ENCODE measurements at places on chromosomes 2 and 18.

DNA sequence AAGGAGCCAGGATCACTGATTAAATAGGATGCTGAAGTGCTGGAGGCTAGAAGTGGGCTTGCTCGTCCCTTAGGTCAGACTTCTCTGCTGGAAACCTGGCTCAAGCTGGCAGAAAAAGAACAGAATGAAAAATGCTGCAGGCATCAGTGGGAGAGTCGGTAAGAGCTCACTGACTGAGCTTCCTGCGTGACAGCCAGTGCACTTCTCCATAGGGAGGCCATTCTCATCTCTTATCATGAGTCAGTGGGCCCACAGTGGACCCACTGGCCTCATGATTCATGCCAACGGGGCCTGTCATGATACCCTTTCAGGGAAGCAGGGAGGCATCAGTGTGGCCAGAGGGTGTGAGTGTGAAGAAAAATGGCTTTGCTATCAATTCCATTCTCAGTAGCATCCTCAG, 498.2 kb downstream of the PTPRM start:
- no peak for DNase-seq

GRCh38 chr18:45108754-45109153, 428.1 kb downstream of the SETBP1 start:
- DNase-seq = no peak

- DNase-seq = no peak
Observed at GRCh38 chr2:235463893-235464292, 29.9 kb upstream of the AGAP1 start.

GRCh38 chr18:28189400-28190239, 12.7 kb upstream of the CDH2 start:
- no peak for DNase-seq

- DNase-seq = no peak
Observed at GRCh38 chr2:201148434-201148990, 32.5 kb downstream of the CFLAR start.

GRCh38 chr2:237096911-237097310, 11.2 kb downstream of the COPS8 start:
- no peak for DNase-seq

GRCh38 chr2:160201849-160202539, 1.9 kb upstream of the ITGB6 start:
- no peak for DNase-seq

- DNase-seq = no peak
Observed at GRCh38 chr18:58547864-58548263, 81.0 kb downstream of the ALPK2 start.

DNA sequence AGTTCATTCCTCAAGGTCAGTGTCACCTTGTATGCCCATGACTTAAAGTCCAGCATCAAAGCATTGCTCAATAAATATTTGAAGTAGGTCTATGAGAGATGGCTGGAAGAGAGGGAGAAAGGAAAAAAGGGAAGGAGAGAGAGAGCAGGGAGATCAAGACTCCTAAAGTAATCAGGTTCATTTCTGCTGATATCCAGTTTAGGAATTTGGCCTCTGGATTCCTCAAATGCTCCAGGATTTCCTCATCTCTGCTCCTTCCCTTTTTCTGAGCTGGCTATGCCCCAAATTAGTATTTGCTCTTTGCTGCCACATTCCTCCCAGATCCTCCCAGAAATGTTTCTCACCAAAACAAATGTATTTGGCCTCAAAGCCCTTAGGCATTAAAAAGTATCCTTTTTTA, 739.4 kb upstream of the CHAC2 start:
- DNase-seq = no peak

GRCh38 chr18:75478996-75479880, 51.7 kb upstream of the SMIM21 start:
- no peak for DNase-seq

GRCh38 chr2:162591403-162592083, 247.0 kb downstream of the KCNH7 start:
- no peak for DNase-seq

DNA sequence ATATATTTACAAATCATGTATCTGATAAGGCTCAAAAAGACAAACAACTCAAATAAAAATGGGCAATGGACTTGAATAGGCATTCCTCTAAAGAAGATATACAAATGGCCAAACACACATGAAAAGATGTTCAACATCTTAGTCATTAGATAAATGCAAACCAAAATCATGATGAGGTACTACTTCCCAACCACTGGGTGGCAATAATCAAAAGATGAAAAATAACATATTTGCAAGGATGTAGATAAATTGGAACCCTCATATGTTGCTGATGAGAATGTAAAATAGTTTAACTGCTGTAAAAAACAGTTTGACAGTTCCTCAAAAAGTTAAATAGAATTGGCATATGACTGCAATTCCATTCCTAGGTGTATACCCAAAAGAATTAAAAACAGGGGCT, 132.3 kb downstream of the TTC32 start:
- DNase-seq = no peak

DNA sequence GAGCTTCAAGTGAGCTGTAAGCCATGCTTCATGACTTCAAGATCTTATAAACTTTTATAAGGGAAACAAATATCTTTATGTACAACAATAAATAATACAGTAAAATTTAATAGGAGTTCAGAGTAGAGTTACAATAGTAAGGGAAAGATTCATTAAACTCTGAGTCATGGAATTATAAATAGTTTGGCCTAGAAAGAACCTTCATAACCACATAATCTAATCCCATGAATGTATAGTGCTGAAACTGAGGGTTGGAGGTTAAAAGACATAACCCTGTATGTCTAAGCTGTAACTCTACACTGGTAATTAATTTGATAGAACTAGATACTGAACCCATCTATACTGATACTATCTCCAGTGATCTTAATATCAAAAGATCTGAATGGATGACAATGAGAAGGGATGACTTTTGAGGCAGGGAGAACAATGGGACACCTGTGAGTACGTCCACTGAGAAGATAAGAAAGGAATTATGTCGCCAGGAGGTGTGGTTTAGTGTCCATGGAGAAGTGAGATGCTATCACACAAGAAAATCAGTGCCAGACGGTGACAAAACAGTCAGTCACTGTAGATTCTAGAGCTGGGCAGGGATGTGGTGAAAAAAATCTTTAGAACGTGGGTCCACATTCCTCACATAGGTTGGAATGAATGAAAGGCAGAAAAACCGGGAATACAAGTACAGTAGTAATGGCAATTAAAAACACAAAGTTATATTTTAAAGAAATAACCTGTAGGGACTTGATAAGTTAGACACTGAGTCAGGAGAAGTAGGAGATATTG, 1.1 kb downstream of the IL1F10 start:
- peak; percentile 2 for DNase-seq

- DNase-seq = peak; percentile 86
Observed at GRCh38 chr2:234135750-234136221, 85.3 kb downstream of the SPP2 start.

GRCh38 chr2:26396734-26397298, 4.9 kb upstream of the DRC1 start:
- no peak for DNase-seq

GRCh38 chr2:75367401-75367800, 168.1 kb upstream of the TACR1 start:
- no peak for DNase-seq

DNA sequence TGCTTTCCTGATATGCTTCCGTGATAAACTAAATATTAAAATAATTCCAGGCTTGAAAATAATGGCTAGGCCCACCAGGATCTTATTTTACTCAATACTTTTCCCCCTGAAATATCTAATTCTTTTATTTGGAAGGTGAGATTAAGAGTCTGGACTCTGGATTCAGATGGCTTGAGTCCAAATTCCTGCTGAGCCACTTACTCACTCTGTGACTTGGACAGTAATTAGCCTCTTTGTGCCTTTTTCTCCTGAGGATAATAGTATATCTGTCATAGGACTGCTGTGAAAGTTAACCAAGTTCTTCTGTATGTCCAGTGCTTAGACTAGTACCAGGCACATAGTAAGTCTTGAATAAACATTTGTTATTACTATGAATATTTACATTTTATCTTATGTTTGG, 127.3 kb upstream of the ERBB4 start:
- DNase-seq = no peak

- DNase-seq = no peak
Observed at GRCh38 chr2:21939967-21940366, 816.2 kb downstream of the TDRD15 start.

GRCh38 chr2:195003881-195004471, 653.0 kb upstream of the SLC39A10 start:
- no peak for DNase-seq

GRCh38 chr18:77049938-77050337, 82.6 kb downstream of the MBP start:
- no peak for DNase-seq

DNA sequence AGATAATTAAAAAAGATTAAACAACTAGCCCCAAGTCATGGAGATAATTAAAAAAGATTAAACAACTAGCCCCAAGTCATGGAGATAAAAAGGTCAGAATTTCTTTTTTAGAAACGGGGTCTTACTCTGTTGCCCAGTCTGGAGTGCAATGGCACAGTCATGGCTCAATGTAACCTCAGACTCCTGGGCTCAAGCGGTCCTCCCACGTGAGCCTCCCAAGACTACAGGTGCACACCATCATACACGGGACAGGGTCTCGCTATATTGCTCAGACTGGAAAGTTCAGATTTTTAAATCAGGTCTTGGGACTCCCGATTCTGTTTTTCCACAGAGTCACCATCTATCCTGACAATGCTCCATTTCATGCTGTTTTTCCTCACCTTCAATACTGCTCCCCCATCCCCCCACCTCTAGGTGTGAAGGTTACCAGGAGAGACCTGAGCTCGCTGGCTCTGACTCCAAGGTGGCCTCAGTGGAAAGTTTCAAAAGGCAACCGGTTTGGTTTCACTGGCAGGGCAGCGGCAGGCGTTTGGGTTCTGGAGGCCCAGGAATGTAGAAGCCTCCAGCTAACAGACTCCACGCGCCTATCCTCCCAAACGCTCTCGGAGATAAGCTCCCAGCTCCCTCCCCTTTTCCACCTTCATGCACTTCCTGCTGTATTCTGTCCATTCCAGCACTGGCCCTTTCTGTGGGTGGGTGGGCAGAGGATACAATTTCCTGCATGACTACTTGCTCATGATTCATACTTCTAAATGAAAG, 2.9 kb upstream of the SEMA4C start:
- no peak for DNase-seq

DNA sequence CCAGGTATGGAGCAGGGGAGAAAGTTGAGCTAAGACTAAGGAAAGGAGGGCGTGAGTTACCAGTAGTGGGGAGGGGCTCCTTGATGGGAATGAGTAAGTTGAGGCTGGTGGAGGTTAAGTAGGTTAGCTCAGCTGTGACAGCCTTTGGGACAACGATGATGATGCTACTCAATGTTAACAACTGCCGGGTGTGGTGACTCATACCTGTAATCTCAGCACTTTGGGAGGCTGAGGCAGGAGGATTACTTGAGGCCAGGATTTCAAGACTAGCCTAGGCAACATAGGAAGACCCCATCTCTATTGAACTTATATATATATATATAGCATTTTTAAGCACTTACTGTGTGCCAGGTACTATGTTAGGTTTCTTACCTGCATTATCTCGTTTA, 48.4 kb downstream of the HK2 start:
- no peak for DNase-seq

DNA sequence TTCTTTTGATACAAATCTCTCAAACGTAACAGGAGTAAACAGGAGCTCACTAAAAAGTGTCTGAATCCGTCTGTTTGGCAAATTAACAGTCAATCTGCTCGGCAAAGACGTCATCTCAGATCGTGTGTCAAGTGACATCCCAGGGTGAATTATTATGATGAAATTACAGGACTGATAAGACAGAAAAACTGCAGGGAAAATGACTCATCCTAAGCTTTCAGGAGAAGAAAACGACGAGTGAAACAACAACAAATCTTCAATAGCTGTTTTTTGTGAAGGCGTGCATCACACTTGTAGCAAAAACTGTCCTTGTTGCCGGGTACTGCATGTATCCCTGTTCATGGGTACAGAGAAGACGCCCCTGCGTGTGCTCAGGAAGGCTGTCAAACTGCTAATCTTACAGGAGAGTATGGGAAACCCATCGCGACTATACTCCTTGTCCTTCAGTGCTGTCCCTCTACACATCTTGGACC, 24.9 kb downstream of the EPB41L3 start:
- DNase-seq = no peak

GRCh38 chr18:7878265-7879211, 311.4 kb downstream of the PTPRM start:
- DNase-seq = no peak

GRCh38 chr2:73114273-73114867, 1.6 kb upstream of the RAB11FIP5 start:
- no peak for DNase-seq

- no peak for DNase-seq
Observed at GRCh38 chr2:227576110-227576509, 22.6 kb upstream of the SCYGR2 start.

GRCh38 chr2:14634182-14634488, 1.6 kb downstream of the LRATD1 start:
- DNase-seq = no peak

DNA sequence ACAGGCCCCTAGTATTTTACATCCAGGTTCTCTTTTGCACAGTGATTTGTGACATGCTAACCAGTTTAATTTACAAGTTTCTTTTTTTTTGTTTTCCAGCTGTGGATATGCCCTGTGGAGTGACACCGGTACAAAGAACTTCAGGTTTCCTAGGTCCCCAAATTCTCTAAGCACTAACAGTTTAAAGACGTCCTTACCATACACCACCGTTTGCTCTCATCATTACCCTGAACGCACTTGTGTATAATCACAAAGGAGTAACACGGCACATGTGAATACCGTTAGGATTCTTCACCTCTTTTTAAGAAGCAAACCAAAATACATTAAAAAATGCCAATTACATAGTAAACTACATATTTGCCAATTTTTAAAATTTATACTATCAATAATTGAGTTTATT, 853 bp downstream of the LANCL1 start:
- DNase-seq = no peak

DNA sequence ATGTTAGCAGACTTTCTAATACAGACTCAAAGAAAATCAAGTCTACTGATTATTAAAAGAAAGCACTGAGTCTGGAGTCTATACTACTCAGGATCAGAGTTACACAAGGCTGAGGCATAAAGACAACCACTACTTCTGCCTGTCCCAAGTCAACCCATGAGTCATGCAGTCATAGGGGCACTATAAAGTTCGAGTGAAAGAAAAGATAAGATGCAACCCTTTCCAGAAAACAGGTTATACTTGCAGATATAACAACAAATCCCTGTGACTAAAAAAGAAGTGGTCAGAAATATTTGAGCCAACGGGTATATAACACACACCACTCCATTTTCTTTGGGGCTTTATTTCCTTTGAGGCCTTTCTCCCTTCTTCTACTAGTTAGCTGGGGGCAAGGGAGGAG, 18.6 kb upstream of the SCRN3 start:
- DNase-seq = no peak

- DNase-seq = no peak
Observed at GRCh38 chr2:45283764-45284620, 274.7 kb upstream of the SIX2 start.

DNA sequence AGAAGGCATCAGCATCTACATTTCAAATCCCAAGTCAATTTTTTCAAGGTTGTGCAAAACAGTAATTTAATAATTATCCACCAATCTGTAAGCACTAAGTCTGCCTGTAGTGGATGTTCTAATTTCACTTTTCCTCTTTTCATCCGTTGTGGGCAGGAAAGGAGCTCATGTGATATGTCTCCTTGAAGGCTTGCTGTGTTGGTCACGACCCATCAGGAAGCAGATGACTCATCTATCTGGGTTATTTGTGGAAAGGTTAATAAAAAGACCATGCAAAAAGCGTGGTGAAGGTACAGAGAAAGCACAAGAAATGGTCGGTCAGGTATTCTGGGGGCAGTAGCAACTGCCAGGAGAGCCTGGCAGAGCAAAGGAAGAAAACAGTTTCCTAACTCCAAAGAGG, 476.7 kb upstream of the RAB6C start:
- DNase-seq = no peak
